ENCODE measurements at places on chromosomes 7 and 10.

GRCh38 chr7:69622014-69622835 lies 23.9 kb downstream of the AUTS2 start:
- DNase-seq: no peak

GRCh38 chr7:104089612-104090011 lies 100.2 kb upstream of the RELN start:
- DNase-seq: no peak

- DNase-seq: no peak
Observed at GRCh38 chr7:110043519-110043918, 1047.4 kb upstream of the LRRN3 start.

DNA sequence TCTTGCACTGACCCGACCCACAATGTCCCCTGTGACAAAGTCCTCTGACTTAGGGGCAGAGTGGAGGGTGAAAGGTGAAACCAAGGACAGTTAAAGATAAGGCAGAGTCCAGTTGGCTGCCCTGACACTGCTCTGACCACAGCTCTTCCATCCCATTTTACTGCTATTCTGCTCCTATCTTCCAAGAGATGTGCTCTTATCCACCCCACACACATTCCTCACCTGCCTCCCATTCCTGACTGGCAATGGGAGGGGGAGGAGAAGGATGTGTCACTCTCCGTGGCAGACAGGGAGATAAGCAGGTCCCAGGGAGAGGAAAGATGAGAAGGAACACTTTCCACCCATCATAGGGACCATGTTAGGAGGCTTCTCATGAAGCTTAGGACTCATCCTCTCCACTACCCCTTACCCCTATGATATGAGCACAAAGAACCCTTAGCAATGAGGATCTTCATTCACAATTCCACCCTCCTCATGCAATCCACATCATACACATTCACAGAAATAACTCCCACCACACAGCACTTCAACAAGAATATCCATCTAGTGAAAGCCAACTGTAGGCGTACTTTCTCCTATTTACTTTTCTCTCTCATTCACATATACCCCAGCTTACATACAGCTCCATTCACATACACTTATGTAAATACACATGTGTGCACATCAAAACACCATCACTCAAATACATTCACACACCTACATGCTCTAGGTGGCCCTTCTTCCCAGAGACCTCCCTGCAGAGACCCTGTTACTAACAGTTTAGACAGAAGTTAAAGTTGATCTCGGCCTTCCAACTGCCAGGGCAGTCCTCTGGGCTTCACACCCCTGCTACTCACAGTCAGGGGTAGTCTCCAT lies 6.6 kb downstream of the SYNPO2L start:
- no peak for DNase-seq

GRCh38 chr10:58818900-58819299 lies 306.2 kb downstream of the BICC1 start:
- DNase-seq: no peak

Measured in activated CD8-positive, alpha-beta memory T cell treated with anti-CD3 and anti-CD28 coated beads for 4 hours (primary cell).